Left cardiac atrium (tissue), 4 donors: ENCODE measurements at places on chromosomes 13 and 19.
A peak's percentile ranks its signal among the peaks of the same experiment; 100 is the strongest.

- no peak for DNase-seq
Measured at GRCh38 chr19:7934766-7935165, 8.7 kb downstream of the TIMM44 start.

- no peak for DNase-seq
Measured at GRCh38 chr13:103430368-103430767, 364.2 kb upstream of the SLC10A2 start.

DNA sequence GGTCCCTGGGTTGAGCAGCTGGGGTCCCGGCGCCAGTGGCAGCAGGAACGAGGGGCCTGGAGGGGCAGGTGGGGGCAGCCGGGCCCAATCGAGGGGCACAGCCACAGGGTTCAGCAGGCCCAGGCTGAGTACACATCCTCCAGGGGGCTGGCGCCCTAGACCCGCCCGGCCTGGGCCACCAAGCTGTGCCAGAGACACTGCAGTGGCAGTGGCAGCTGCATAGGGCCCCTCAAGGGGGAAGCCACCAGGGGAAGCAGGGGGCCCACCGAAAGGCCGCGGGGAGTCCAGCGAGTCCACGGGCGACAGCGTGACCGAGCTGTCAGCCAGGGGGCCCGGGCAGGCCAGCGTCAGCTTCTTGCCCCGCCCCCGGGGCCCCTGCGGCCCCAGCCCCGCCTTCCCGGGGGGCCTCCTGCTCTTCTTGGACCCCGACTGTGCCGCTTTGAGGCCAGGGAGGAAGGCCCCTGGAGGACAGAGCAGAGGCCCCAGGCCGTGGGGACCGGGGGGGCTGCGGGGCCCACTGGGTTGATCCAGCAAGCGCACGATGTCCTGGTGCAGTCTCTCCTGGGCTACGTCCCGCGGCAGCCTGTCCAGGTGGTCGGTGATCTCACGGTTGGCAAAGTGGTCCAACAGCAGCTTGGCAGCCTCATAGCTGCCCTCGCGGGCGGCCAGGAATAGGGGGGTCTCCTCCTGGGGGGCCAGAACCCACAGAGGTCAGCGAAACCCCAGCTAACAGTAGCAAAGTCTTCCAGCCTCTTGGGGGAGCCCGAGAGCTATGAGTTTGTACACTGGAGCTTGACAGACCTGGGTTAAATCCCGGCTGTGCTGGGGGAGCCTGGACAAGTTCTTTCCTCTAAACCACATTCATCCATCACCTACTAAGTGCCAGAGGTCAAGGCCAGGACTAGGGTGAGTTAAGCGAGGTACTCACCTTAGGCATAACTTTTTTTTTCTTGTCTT, 39.5 kb downstream of the NOTCH3 start:
- no peak for DNase-seq

- DNase-seq, result no peak
Measured at GRCh38 chr13:35157143-35157755, 215.2 kb downstream of the NBEA start.

DNA sequence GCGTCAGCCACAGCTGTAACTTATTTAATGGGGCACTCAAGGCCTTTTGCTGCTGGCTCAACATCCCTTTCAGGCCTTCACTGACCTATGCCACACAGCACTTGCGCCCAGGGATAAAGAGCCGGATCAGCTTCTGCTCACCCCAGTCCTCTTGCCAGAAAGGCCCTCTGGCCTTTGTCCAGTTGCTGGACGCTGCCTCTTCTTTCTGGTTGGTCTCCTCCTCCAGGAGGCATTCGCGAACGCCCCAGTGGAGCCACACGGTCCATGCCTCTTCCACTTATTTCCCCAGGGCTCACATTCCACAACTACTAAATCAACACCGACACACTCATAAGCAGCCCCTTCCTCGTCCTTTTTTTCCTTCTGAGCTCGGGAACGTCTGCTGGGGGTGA, 3.7 kb upstream of the ZNF329 start:
- peak; percentile 74 for DNase-seq

- no peak for DNase-seq
Measured at GRCh38 chr13:64531400-64531799, 2698.7 kb downstream of the PCDH9 start.

GRCh38 chr13:31311921-31312320, 112.1 kb downstream of the B3GLCT start:
- no peak for DNase-seq

- no peak for DNase-seq
Measured at GRCh38 chr19:40565910-40566495, 10.7 kb upstream of the SHKBP1 start.

DNA sequence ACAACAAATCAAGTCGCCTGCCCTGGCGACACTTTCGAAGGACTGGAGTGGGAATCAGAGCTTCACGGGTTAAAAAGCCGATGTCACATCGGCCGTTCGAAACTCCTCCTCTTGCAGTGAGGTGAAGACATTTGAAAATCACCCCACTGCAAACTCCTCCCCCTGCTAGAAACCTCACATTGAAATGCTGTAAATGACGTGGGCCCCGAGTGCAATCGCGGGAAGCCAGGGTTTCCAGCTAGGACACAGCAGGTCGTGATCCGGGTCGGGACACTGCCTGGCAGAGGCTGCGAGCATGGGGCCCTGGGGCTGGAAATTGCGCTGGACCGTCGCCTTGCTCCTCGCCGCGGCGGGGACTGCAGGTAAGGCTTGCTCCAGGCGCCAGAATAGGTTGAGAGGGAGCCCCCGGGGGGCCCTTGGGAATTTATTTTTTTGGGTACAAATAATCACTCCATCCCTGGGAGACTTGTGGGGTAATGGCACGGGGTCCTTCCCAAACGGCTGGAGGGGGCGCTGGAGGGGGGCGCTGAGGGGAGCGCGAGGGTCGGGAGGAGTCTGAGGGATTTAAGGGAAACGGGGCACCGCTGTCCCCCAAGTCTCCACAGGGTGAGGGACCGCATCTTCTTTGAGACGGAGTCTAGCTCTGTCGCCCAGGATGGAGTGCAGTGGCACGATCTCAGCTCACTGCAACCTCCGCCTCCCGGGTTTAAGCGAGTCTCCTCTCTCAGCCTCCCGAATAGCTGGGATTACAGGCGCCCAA, at the start of gene LDLR:
LDLR (plus strand) TSS at position 210 of the 760 bp plus-strand sequence; CDS start at position 296, 86 bp downstream.
- DNase-seq, result peak; percentile 90

GRCh38 chr13:77497350-77497749, 38.2 kb upstream of the SCEL start:
- no peak for DNase-seq

- DNase-seq, result no peak
Measured at GRCh38 chr13:45198041-45198440, 2.8 kb downstream of the KCTD4 start.
